ENCODE measurements at places on chromosomes 2 and 18.

- no peak for DNase-seq
Observed at GRCh38 chr2:224157655-224158054, 118.6 kb upstream of the SERPINE2 start.

- no peak for DNase-seq
Observed at GRCh38 chr18:59229191-59229590, 9.2 kb downstream of the GRP start.

GRCh38 chr2:102194609-102195268, 7.9 kb downstream of the IL1RL2 start:
- no peak for DNase-seq

DNA sequence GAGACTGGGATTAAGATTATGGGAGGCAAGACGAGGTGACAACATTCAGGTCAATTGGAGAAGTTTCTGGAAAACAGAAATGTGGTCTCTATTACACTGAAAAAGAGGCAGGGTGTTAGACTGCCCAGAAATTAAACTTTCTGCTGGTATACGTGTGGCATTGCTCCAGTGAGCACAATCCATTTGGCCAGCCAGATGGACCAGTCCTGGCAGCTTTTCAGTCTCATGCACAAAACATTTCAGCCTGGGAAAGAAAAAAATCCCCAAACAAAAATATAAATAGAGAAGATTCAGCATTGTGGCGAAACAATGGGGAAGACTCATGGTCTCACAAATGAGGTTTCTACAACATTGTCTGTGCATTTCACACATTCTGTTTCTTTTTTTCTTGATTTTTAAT, 113.9 kb downstream of the HNMT start:
- no peak for DNase-seq

DNA sequence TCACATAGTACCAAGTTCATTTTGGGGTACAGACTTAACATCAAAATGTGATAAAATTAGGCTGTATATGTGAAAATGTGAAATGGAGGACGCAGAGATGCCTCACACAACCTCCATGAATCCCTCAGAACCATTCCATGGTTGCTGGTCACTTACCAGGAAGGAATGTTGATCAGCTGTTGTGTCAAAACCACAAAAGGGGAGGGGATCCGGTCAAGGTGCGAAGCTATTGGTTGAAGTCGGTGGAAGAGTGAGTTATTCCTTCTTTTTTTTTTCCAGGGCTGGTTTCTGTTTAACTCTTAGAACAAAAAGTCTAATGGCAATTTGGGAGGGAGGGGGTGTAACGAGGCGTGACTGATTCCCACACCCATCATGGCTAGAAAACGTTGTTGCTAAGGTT, 32.3 kb upstream of the REG3A start:
- no peak for DNase-seq

DNA sequence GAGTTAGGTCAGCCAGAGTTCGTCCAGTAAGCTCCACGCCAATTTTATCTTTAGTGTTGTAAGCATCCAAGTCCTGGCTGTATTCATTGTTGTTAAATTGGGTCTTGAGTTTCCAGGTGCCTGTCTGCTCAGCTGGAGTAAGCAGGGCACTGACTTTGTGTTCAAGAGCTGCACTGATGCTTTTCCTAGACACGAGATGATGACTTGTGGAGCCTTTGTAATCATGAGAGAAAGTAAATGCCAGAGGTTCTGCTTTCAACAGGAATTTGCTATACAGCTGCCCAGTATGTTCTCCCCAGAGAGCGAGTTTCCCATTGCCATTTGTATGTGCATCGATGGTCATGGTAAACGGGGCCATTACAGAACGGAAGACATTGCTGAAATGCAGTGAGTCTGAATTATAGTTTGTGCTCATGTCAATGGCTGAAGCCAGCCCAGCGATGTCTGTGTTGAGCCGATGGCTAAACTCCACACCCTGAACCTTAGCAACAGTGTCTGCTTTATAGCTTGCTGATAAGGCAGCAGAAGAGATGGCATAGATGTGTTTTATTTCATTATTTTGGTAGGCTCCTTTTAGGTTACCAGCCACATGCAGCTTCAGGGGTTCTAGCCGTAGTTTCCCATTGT, 32.9 kb downstream of the APOB start:
- no peak for DNase-seq

DNA sequence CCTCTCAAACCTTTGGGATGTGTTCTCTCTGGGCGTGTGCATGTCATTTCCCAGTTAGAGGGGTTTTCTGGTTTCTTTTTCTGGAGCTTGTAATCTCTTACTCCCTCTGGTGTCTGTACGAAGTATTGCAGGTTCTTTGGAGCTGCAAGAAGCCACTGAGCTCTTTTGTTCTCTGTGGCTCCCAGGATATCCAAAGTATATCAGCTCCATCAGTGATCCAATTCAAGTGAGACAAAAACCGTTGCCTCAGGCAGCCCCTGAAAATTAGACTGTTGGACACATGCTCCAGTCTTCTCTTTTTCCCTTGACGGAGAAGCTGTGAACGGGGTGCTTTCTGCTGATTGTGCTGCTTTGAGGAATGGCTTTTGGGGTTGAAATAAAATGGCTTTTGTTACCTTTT, 59.0 kb upstream of the LDLRAD4 start:
- peak; percentile 73 for DNase-seq

DNA sequence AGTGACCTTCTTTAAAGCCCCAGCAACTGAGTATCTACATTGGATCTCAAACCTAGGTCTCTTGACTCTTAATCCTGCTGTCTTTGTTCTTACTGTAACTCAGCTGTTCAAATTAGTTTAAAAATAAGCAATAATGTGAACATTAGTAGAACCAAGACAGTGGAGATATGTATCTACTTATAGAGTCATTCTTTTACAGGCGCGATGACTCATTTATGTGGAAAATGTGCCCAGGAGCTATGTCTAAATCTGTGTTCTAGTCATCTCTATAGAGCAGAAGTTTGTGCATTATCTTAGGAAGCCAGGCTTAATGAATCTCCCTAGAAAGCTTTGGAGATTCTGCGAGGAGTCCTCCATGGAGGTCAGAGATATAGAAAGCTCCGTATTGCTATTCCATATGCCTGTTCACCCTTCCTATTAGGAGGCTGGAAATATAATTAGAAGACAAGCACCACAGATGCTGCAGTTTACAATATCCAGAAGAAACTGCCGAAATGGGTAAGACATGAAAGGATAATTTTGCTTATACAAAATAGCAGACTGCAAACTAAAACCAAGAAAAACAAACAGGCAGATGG, 211.6 kb downstream of the TRIB2 start:
- peak; percentile 81 for DNase-seq

Measured in IMR-90 (cell line).